ENCODE measurements at places on chromosomes 3 and 15. TPM values are rescaled to one million over a fixed set of nuclear protein-coding genes. Genes with fewer than 3 reads are reported as not detected.

GRCh38 chr3:135040321-135041240 lies 245.5 kb downstream of the EPHB1 start:
- H3K27me3 ChIP-seq, result no peaks in the 10 kb centered on the region
- no peak overlapping the region for H3K4me3 ChIP-seq
- H3K36me3 ChIP-seq, result no peaks in the 10 kb centered on the region
- H3K27ac ChIP-seq, result no peak overlapping the region

GRCh38 chr3:33132019-33132360 lies 18.2 kb downstream of the CRTAP start:
- no peak for DNase-seq
- H3K4me3 ChIP-seq, result no peak overlapping the region
- H3K36me3 ChIP-seq, result no peaks in the 10 kb centered on the region
- H3K27ac ChIP-seq, result no peak overlapping the region
- no peaks in the 10 kb centered on the region for H3K4me1 ChIP-seq

DNA sequence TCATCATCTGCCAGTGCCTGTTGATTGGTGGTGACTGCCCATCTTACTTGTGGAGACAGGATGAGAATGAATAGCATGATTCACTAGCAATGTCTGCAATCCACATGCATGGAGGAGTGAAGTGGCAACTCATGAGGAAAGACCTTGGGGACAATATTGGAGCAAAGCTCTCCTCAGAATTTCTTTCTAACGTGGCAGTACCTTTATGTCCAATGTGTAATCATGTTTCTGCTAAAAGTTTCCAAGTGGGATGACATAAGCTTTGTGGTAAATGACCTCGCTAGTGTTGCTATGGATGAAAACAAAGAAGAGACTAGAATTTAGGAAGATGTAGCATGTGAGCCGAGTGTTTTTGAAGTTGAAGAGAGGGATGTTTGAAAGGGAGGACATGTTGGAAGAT lies 117.8 kb downstream of the CPNE4 start:
- H3K36me3 ChIP-seq, result no peaks in the 10 kb centered on the region
- no peak overlapping the region for H3K4me3 ChIP-seq
- no peaks in the 10 kb centered on the region for H3K27me3 ChIP-seq
- no peak overlapping the region for H3K27ac ChIP-seq

DNA sequence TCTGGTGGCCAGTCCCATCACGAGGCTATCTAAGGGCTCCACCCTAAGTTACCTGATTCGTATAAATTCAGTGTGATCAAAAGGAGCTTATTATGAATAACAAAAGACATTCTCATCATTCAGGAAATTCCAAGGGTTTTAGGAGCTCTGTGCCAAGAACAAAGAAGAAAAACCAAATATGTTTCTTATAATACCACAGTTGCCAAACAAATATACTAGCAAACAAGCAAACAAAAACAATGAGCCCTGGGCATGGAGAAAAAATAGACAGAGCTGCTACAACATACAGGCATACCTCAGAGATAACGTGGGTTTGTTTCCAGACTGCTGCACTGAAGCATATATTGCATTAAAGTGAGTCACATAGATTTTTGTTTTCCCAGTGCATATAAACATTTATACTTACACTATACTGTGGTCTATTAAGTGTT lies 20.2 kb upstream of the CFAP161 start:
- no peaks in the 10 kb centered on the region for H3K36me3 ChIP-seq
- peaks cover 16% of the 10 kb centered on the region for H3K4me1 ChIP-seq
- no peak overlapping the region for H3K27ac ChIP-seq
- DNase-seq, result no peak

DNAH1 gene
- 13.1 TPM for total RNA-seq

DNA sequence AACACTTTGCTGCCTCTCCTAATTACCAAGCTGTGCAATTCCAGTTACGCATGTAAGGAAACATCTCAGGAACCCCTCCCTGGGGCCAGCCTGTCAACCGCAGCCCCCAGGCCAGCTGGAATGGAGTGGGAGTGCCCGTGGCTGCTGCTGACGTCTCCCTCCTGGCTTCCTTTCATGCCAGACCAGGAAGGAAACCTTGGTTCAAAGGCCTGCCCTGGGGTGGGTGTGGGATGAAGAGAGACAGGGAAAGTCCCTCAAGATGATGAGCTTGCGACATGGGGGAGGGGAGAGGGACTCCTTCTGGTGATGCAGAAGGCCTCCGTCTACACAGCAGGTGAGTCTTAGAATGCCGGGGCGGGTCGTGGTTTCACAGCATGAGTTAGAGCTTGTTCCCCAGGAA lies 11.4 kb upstream of the CYP11A1 start:
- peak; percentile 75 for DNase-seq
- no peak overlapping the region for H3K4me3 ChIP-seq
- H3K27ac ChIP-seq, result peak overlapping the region; percentile 2
- peaks cover 30% of the 10 kb centered on the region for H3K36me3 ChIP-seq
- peaks cover 56% of the 10 kb centered on the region for H3K4me1 ChIP-seq

- no peaks in the 10 kb centered on the region for H3K27me3 ChIP-seq
- DNase-seq, result no peak
These were observed 378.2 kb downstream of the MECOM start for GRCh38 chr3:169285057-169286033.

NR2F2 gene
- 158 TPM for total RNA-seq

DNA sequence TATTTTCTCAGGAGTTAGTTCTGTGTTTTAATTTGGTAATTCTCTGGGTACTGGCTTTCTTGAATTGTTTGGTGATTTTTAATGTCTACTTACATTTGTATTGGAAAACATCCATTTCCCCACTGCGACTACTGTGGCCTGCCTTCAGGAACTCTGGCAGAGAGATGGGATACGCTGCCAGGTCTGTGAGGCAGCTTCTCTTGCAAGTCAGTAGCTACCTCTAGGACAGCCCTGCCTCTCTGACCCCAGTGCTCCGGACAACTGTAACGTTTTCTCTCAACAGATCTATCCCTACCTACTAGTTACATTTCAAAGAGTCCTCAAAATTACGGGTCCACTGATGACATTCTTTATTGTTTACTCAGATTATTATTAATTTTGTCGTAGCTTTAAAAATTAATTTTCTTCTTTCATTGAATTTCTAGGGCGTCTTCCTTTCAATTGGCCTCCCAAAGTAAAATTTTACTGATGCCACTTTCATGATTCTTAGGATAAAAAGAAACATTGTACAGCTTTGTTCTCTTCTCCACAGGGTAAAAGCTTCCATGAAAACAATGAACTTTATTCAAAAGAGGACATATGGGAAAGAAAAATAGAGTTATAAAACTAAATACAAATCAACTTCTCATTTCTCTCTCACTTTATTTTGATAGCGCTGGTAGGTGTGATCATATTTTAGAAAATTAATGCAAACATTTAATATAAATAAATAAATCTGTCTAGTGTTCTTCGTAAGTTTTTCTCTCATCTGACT lies 123.2 kb upstream of the GOLGA8J start:
- H3K27ac ChIP-seq, result no peak overlapping the region
- no peaks in the 10 kb centered on the region for H3K27me3 ChIP-seq
- no peaks in the 10 kb centered on the region for H3K4me1 ChIP-seq
- no peaks in the 10 kb centered on the region for H3K36me3 ChIP-seq

- H3K4me1 ChIP-seq, result peaks cover 52% of the 10 kb centered on the region
- peaks cover 10% of the 10 kb centered on the region for H3K36me3 ChIP-seq
- H3K27ac ChIP-seq, result no peak overlapping the region
- DNase-seq, result no peak
- H3K27me3 ChIP-seq, result no peaks in the 10 kb centered on the region
These were observed 145.6 kb downstream of the TCF12 start for GRCh38 chr15:57064033-57064432.

SHF gene
- 7.3 TPM for total RNA-seq

DNA sequence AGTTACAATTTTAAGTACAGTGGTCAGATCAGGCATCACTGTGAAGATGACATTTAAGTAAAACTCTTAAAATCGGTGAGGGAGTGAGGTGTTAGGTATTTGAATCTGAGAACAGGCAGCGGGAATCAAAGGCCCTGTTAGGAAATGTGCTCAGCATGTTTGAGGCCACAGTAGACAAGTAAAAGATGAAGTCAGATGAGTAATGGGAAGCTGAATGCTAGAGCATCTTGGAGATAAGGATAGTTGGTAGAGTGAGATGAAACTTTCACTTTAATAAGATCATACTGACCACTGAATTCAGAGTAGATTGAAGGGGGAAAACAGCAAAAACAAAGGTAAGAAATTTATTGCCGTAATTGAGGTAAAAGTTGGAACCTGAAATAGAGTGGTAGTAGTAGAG lies 61.6 kb downstream of the DCBLD2 start:
- no peaks in the 10 kb centered on the region for H3K27me3 ChIP-seq
- no peaks in the 10 kb centered on the region for H3K4me1 ChIP-seq
- H3K27ac ChIP-seq, result no peak overlapping the region
- no peak for DNase-seq
- peaks cover 21% of the 10 kb centered on the region for H3K36me3 ChIP-seq

DNA sequence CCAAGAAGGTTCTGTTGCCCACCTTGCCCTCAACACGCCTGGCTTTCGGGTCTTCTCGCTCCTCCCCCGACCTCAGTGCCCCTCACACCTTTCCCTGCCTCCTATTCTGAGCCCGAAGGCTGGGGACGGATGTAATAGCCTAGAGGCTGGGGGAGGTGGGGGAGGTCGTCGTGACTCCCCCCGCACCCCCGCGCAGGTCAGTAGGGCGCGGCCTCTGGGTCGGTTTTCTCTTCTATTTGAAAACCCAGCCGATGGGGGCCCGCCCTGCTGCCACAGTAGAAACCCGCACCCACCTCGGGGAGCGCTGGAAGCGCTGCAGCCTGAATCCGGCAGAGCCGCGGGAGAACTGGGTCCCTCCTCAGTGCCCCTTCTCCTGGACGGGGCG lies 1.0 kb upstream of the RBPMS2 start:
- H3K27ac ChIP-seq, result no peak overlapping the region
- H3K36me3 ChIP-seq, result peaks cover 13% of the 10 kb centered on the region
- DNase-seq, result no peak
- peak overlapping the region; percentile 72 for H3K4me3 ChIP-seq
- no peaks in the 10 kb centered on the region for H3K4me1 ChIP-seq

DNA sequence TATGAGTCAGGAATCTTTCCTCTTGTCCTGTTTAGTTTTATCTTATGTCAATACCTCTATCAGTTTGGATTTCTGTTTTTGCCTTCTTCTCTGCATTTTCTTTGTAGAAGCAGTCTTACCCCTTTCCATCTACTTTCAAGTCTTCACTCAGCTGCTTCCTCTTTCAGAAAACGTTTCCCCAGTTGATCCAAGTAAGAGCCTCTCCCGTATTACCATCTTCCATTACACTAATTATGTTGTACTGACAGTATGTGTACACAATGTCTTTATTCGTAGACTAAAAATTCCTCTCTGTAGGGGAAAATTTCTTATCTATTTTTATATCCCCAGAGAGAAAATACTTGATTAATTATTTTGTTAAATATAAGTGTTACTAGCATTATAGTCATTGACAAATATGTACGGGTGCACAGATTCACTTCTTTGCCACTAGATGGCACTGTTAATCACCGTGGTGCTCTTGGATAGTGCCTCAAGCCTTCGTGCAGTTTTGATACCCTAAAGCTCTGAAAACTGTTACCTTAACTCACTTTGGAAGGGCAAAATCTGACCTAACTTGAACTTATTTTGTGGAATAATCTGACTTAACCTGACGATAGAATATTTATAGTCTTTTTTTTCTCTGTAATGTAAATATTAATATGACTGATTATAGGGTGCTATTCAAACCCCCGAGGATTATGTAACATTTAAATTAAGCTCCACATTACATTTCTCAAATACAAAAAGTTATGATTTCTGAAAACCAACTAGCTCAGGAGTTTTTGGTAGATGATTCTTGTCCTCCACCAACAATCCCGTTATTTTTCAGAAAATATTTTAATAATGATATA lies 74.2 kb upstream of the POU1F1 start:
- H3K4me1 ChIP-seq, result peaks cover 61% of the 10 kb centered on the region
- H3K4me3 ChIP-seq, result no peak overlapping the region
- peak overlapping the region; percentile 79 for H3K27ac ChIP-seq
- H3K36me3 ChIP-seq, result no peaks in the 10 kb centered on the region
- no peak for DNase-seq
- H3K27me3 ChIP-seq, result no peaks in the 10 kb centered on the region

TMEM40 gene
- 0.98 TPM for total RNA-seq

DNA sequence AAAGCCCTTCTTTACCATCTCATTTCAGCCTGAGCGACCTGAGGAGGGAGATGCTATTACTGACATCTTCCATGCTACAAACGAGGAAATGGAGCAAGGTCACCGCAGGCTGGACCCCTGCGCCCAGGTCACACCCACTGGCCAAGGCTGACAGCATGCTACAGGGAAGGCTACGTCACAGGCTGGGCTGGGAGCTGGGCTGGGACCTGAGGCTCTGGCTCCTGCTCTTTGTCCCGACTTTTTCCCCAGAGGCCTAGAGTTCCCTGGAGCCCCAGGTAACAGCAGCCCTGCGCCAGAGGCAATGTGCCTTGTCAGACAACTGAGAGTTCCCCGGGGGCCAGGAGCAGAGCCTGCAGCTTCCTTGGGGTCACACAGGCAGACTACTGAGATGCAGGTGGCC lies 87.2 kb downstream of the IQSEC1 start:
- H3K27me3 ChIP-seq, result peaks cover 11% of the 10 kb centered on the region
- no peak overlapping the region for H3K4me3 ChIP-seq
- no peak overlapping the region for H3K27ac ChIP-seq
- no peaks in the 10 kb centered on the region for H3K4me1 ChIP-seq
- H3K36me3 ChIP-seq, result no peaks in the 10 kb centered on the region

DNA sequence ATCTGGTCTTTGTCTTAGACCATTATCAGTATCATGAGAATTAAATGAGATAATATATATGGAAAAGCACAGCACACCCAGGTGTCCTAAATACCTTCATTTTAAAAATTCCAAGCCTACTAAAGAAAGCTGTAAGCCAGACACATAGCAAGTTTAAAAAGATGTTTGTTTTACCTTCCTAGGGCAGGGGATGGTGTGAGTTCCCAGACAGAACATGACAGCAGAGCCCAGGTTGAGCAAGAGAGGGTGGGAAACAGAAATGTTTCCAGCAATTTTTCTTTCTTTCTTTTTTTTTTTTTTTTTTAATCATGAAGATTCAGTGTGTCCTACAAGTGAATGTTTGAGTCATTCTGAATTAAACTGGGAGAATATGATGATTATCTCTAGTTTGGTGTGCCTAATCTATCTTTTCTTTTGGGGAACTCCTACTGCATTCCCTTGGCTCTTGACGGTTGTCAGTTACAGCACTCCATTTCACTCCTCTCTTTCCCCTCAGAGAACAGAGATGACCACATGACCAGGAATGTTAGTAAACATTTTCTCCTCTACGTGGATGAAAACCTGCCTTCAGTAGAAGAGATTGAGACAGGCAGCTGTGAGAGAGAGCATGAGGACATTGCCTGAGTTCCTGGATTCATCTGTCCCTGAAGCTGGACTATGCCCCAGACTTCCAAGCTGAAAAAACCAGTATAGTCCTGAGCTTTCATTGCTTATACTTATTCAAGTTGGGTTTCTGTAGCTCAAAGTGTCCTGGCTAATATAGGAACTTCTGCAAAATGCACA lies 54.5 kb upstream of the ARL14 start:
- no peaks in the 10 kb centered on the region for H3K27me3 ChIP-seq
- no peak overlapping the region for H3K4me3 ChIP-seq
- no peak overlapping the region for H3K27ac ChIP-seq
- peaks cover 41% of the 10 kb centered on the region for H3K4me1 ChIP-seq

SPG21 gene
- total RNA-seq, result 104 TPM

Data from Calu3 (cell line).